ENCODE measurements at places on chromosomes 4 and X.

- DNase-seq = no peak
Observed at GRCh38 chrX:94204524-94204923, 530.5 kb downstream of the FAM133A start.

GRCh38 chrX:124931958-124932357, 387.7 kb upstream of the TEX13C start:
- DNase-seq = no peak

- DNase-seq = no peak
Observed at GRCh38 chr4:37389366-37389765, 144.8 kb downstream of the NWD2 start.

GRCh38 chr4:113968473-113968872, 11.0 kb downstream of the ARSJ start:
- no peak for DNase-seq

GRCh38 chr4:81826335-81826734, 354.6 kb upstream of the RASGEF1B start:
- DNase-seq = peak; percentile 18

DNA sequence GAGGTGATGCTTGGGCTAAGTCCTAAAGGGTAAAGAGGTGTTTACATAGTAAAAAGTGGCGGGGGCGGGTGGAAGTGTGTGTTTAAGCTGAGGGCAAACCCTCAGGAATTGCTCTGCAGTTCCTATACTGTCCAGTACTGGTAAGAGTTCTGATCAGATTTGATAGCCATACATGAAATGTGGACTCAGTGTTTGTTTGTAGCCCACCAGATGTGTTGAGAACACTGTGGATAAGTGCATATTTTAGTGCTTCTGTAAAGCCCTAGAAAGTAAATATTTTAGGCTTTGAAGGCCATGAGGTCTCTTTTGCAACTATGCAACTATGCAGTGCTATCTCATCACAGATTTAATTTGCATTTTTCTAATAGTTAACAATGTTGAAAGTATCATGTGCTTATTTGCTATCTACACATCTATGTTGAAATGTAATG, 80.7 kb upstream of the EOLA2 start:
- peak; percentile 42 for DNase-seq

DNA sequence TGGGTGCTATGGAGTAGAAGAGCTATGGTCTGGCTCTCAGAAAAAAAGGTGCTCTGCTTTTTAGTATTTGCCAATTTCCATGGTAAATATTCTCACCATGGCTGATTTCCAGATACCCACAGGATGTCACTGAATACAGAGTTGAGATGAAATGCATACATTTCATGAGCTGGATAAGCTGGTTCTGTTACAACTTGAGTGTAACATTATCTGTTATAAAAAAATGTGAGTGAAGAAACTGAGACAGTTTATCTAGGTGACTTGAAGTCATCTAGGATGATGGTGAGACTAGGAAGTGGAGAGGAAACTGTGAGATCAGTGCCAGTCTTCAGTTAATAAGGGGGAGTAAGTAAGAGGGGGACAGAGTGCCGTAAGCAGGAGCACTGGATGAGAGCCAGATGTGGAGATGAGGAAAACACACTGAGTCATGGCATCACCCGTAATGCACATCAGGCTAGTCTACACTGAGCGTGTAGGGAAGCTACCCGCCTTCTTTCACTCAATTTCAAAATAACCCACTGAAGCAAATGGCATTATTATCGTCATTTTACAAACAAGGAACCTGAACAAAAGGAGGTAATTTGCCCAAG, 5.0 kb downstream of the HPSE start:
- DNase-seq = peak; percentile 88

DNA sequence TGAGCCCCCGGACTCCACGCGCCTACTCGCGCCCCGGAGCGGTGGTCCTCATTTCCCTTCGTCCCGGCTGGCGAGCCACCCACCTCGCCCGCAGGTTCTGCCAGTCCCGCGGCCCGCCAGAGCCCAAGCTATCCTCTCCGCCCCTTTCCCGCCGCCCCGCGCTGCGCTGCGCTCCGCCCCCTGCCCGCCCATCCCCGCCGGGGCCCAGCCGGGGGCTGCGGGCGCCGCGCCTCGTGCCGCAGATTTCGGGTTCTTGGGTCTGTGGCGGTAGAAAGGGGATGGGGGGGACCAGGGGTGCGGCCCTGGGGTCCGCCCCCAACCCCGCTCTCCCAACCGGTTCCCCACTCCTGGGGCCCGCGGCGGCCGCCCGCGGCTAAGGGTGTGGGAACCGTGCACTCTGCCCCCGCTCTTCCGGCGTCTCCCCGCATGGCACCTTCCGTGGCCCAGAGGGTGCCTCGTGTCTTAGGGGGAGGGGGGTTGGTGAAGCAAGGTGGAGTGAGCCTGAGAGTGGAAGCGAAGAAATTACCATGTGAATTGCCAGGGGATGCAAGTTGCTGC, 650.8 kb upstream of the DIPK2B start:
- no peak for DNase-seq

DNA sequence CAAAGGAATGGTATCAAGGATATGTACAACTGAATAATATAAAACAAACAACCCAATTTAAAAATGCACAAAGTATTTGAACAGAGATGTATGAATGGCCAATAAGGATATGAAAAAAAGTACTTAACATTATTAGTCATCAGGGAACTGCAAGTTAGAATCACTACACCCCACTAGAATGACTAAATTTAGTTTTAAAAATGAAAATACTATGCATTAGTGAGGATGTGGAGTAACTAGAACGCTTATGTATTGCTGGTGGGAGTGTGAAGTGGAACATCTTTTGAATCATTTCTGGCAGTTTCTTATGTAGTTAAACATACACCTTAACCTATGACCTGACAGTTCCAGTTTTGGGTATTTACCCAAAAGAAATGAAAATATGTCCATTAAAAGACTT, 13.0 kb upstream of the SLC16A2 start:
- DNase-seq = no peak

DNA sequence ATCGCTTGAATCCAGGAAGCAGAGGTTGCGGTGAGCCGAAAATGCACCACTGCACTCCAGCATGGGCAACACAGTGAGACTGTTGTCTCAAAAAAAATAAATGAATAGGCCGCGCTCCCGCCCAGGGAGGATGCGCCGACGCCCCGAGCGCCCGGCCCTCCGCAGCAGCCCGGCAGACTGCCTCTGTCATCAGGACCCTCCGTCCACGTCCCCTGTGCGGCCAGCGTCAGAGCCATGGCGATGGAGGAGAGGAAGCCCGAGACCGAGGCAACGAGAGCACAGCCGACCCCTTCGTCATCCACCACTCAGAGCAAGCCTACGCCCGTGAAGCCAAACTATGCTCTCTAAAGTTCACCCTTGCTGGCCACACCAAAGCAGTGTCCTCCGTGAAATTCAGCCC, 21.4 kb downstream of the LIAS start:
- DNase-seq = no peak

- peak; percentile 75 for DNase-seq
Observed at GRCh38 chr4:56764223-56764622, 57.3 kb downstream of the SPINK2 start.

DNA sequence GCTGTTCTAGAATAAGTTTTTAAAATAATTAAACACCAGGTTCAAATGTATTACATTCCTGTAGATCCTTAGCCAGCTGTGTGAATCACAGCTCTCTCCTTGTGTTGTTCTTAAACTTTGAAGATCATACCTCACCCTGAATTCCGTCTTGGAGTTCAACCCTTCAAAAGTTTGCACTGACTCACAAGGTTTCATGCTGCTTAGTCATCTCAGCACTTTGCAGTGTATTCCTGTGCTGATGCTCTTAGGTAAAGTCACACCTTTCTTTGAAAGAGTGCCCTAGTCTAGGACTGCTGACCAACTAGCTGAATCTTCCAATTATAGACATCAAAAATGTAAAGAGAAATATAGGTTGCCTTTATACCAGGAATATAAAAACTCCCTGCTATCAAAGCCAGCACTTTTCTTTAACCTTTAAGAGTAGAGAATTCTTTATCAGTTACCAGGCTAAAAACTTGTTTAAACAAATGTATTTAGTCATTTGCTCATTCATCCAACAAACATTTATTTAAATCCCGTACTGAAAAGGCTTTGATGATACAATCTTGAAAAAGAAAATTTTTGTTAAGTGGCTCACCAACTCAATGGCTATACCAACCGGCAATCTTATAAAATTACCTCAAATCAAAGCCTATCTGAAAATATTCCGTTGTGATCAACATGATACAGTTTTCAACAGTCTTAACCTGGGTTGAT, 169.7 kb downstream of the RAP1GDS1 start:
- DNase-seq = no peak

GRCh38 chr4:28883211-28883610, 1837.0 kb upstream of the PCDH7 start:
- no peak for DNase-seq

- no peak for DNase-seq
Observed at GRCh38 chr4:112173593-112174558, 28.6 kb downstream of the FAM241A start.

GRCh38 chr4:75844151-75844662, 58.0 kb downstream of the PPEF2 start:
- DNase-seq = peak; percentile 63

DNA sequence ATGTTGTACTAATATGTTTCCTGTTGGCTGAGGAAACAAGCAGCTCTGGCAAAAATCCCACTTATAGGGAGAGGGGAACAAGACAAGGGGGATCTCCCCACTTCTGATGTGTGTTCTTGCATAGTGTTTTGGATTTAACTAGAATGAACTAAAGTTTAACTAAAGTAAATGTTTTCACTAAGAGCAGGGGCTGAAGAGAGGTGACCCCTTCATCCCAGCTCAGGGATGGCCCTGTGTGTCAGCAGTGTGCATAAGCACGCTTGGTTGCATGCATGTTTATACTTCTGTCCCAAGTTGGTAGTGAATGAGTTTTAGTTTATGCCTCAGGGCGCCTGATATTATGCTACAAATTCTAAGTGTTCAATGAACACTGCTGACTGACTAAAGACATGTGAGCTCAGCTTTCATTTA, 169.4 kb downstream of the MGST2 start:
- DNase-seq = no peak

DNA sequence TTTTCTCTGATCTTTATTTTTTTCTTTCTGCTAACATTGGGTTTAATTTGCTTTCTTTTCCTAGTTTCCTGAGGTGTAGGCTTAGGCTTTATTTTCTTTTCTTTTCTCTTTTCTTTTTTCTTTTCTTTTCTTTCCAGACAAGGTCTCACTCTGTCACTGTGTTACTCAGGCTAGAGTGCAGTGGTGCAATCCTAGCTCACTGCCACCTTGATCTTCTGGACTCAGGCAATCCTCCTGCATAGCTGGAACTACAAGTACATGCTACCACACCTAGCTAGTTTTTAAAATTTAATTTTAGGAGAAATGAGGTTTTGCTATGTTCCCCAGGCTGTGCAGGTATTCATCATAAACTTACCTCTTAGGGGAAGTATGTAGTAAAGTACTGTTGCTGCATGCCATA, 197.8 kb upstream of the ANKRD50 start:
- no peak for DNase-seq

DNA sequence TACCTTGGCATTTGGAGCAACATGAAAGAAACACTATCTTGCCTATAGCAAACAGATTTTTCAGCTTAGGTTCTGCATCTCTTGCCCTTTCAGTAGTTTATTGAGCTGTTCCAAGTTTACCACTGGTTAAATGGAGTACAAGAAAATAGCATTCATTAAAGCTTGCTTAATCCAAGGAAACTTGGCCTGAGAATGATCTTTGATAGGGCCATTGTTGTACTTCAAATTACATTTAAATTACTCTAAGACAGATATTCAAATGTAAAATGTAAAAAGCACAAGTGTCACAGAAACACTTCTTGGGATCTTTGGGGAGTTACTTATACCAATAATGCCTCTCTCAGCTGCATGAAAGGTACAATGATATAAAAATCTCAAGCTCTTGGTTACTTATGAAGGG, 609.0 kb upstream of the HTR2C start:
- no peak for DNase-seq

DNA sequence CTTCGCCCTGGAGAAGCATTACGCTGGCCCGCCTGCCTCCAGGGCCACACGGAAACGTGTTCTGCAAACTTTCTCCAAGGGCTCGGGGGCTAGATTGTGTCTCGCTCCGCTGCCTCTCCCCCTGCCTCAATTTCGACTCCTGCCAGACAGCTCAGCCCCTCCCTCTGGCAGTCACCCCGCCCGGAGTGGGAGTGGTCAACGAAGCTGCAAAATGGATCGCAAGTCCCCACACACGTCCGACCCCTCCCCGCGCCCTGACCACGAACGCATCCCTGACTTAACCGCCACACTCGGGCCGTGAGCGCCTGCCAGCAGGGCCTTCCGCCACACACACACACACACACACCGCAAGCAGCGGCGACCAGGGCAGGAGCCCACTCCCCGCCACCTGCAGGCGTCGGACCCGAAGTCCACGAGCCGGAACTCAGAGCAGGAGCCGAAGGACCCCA, 47.0 kb upstream of the NKAP start:
- DNase-seq = no peak

DNA sequence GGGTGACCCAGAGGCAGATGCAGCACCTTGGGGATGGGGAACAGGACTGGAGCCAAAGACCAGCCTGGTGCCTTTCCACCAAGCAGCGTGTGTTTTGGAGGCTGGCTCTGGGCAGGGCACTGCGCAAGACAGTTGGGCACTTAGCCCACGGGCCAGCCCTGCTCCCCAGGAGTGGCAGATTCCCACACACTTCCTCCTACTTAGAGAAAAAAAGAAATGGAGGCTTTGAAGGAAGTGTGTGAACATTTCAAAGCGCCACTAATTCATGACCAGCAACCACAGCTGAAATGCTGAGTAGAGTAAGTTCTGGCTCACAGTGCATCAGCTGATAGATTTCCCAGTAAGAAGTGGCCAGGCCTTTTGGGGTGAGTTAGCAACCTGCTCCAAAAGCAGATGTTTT, 54.9 kb upstream of the LGI2 start:
- peak; percentile 47 for DNase-seq

DNA sequence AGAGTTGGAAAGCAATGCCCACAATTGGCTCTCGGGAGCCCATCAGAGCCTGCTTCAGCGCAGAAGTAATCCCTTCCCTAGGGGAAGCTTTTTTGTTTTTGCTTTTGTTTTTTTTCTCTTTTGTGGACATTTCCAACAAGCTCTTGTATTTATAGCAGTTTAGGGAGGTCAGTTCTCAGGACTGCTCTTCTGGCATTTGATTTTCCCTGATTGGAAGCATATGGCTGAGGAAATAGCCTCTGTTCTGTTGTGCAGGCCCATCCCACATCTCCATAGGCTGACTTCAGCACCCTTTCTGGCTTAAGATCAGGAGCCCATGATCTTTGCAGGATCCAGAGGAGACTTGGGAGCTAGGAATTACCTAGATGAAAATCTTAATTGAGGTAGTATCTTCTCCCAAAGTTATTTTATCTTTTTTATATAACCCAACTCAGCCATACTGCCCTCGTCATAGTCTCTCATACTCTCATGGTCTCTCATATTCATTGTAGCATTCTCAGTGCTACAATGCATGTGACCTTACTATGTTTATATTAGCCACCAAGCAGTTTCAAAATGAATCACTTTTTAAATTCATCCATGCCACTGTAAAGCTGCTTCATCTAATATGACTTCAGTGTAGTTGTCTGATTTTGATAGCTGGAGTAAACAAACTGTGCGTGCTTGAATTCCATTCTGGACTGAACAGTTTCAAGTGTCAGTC, 16.7 kb downstream of the PAGE4 start:
- DNase-seq = no peak

All from inflammatory macrophage treated with lipopolysaccharide for 4 hours (primary cell).